ENCODE measurements at places on chromosomes 3 and 15. TPM values are rescaled to one million over a fixed set of nuclear protein-coding genes. Genes with fewer than 3 reads are reported as not detected.

Gene ADCY5
- total RNA-seq, result not detected

Gene FBXW12
- total RNA-seq, result not detected

Gene FEZF2
- total RNA-seq, result not detected

Gene GRK7
- 0.44 TPM for total RNA-seq

Gene MED12L
- 0.66 TPM for total RNA-seq

Gene FGF7
- 0.23 TPM for total RNA-seq

Gene TTLL13
- total RNA-seq, result 1.0 TPM

Gene KY
- total RNA-seq, result not detected

Gene EFHB
- total RNA-seq, result 3.2 TPM

Gene CTXN2
- not detected for total RNA-seq

Gene AADACL2
- not detected for total RNA-seq

Gene RASSF1
- total RNA-seq, result 67.3 TPM

Gene PSTPIP1
- 118 TPM for total RNA-seq

Gene EPHB3
- total RNA-seq, result not detected

Gene IGSF11
- total RNA-seq, result 0.60 TPM

Gene CX3CR1
- 0.66 TPM for total RNA-seq

Gene PPP2R3A
- total RNA-seq, result 1.0 TPM

Gene GNAI2
- total RNA-seq, result 258 TPM

Gene EIF4G1
- 220 TPM for total RNA-seq

Gene IVD
- 120 TPM for total RNA-seq

Gene GRIP2
- not detected for total RNA-seq

Gene UROC1
- total RNA-seq, result 0.10 TPM

Gene SIDT1
- 74.2 TPM for total RNA-seq

Gene ITGA11
- total RNA-seq, result 0.03 TPM

Gene RTP2
- not detected for total RNA-seq

Gene DHX36
- total RNA-seq, result 117 TPM

Gene LRRC2
- 0.26 TPM for total RNA-seq

Gene DNAH12
- total RNA-seq, result 0.65 TPM

Gene CCR2
- total RNA-seq, result not detected

Gene WDR93
- not detected for total RNA-seq

Gene DGKG
- total RNA-seq, result 1.5 TPM

Gene PPP1R14D
- not detected for total RNA-seq

Gene STAB1
- total RNA-seq, result 6.1 TPM

Gene CCDC71
- total RNA-seq, result 44.0 TPM

Gene GXYLT2
- total RNA-seq, result not detected

Gene PATL2
- 69.4 TPM for total RNA-seq

Gene HTR3E
- total RNA-seq, result not detected

Gene MYD88
- 44.7 TPM for total RNA-seq

Gene ZDHHC23
- total RNA-seq, result 6.4 TPM

Gene CACNA1D
- not detected for total RNA-seq

Gene GOLGA6L2
- not detected for total RNA-seq

Gene SOX14
- total RNA-seq, result not detected

Gene CLSTN2
- total RNA-seq, result not detected

Data from naive thymus-derived CD8-positive, alpha-beta T cell (primary cell).